ENCODE measurements at places on chromosomes 11 and 22. TPM values are rescaled to one million over a fixed set of nuclear protein-coding genes. Genes with fewer than 3 reads are reported as not detected.

RIMBP3C gene
- 0.33 TPM for total RNA-seq

FAM83F gene
- 0.49 TPM for total RNA-seq

MMP7 gene
- total RNA-seq = not detected

CPT1A gene
- 23.3 TPM for total RNA-seq

CYP2D6 gene
- 3.1 TPM for total RNA-seq

OR6A2 gene
- total RNA-seq = 0.14 TPM

APLNR gene
- total RNA-seq = not detected

MIF gene
- 1,739 TPM for total RNA-seq

TMEM132A gene
- 2.0 TPM for total RNA-seq

FOLR1 gene
- not detected for total RNA-seq

CALCA gene
- not detected for total RNA-seq

MRGPRX4 gene
- not detected for total RNA-seq

POLR3H gene
- 24.6 TPM for total RNA-seq
